Fibroblast of skin of right biceps (primary cell): ENCODE measurements at places on chromosomes 11 and 22.

DNA sequence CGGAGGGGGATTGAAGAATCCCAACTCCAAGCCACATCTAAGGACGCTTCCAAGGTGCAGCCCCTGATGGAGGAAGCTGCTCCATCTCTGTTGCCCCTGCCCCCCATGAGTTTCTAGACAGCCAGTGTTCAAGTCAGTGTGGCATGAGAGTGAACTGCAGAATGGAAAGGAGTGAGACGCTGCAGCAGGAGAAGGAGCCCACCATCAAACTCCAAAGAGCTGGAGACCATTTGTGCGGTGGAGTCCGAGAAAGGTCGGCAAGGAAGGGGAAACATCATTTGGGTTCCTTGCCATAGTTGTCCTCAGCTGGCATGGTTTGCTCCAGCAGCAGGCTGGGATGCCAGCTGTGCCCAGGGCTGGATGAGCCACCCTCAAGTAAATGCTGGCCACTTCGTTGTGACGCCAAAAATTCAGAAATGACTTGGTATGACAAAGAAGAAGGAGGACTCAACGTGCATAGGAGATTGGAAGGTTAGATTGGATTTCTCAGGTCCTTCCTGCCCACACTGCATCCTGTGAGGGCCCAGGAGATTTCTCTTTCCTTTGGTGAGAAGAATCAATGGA is 16.4 kb downstream of the APOL2 start:
- DNase-seq = no peak

GRCh38 chr11:76380159-76380976 is 564 bp downstream of the THAP12 start:
- peak; percentile 12 for DNase-seq

DNA sequence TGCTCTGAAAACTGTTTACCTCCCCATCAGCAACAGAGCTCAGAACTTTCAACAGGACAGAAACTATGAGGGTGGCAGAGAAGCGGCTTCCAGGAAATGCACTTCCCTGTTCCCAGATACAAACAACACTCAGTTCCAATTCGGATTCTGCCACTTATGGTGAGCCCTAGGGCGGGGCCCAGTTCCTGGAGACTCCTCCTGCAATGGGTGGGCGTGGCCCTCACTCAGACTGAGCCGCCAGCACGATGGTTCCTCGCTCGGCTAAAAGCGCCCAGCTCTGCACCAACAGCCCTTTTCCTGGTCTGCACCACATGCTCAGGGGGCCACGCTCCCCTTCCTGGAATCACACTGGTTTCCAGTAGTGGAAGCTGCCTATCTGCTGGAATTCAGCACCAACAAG is 314.1 kb downstream of the CTTN start:
- no peak for DNase-seq

GRCh38 chr11:130549393-130549999 is 101.1 kb downstream of the ADAMTS15 start:
- no peak for DNase-seq

GRCh38 chr11:96055706-96056387 is 131.9 kb upstream of the MTMR2 start:
- peak; percentile 89 for DNase-seq

- no peak for DNase-seq
Measured at GRCh38 chr11:111691176-111691575, 75.0 kb downstream of the PPP2R1B start.

GRCh38 chr11:97888641-97889040 is 1132.1 kb upstream of the CNTN5 start:
- DNase-seq = no peak

DNA sequence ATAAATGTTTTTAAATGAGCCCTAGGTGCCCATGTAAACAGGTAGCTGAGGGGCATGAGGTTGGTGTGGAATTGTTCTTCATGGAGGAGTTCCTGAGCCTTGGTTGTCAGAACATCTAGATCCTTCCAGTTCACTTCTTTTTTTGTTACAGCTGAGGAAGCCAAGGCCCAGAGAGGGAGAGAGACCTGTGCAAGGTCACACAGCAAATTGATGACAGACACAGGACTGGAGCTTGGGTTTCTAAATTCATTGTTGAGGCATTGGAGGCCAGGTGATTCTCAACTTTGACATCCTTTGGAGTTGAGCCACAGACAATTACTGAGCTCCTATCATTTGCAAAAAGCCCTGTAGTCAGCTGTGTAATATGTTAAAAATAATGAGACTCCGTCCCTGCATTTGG is 73.1 kb upstream of the CRYBB3 start:
- no peak for DNase-seq

GRCh38 chr22:37234736-37235711 is 9.0 kb downstream of the RAC2 start:
- no peak for DNase-seq

DNA sequence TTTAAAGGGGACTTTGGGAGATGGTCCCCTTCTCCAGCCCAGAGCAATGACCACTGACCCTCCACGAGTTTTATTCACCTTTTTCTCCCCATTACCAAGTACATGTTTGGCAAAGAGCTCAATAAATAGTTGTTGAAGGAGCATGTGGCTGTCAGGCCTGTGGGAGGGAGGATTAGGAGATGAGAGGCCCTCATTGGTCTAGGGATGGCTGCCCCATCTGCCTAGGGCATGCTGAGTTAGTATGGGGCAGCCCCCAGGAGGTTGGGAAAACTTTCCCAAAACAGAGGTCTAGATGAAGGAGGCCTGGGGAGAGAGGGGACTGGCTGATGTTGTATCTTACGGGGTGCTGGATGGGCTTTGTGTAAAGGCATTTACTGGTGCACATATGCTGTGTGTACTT is 10.6 kb downstream of the MAFF start:
- no peak for DNase-seq

DNA sequence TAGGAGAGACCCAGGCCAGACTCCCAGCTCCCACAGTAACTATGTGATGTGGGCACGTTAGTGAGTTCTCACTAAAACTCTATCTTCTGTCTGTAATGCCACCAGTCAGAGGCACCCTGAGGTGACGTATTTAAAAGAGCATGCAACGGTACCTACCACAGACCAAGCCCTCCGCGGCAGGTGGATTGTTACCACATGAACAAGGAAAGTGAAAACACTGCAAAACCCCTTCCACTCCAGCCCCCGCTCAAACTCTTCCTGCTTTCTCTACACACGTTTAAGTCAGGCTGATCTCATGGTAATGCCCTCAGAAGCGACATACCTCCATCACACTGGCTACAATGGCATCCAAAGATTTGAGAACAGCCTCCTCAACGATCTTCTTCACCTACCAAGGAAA is 36.7 kb downstream of the SERPIND1 start:
- DNase-seq = no peak

DNA sequence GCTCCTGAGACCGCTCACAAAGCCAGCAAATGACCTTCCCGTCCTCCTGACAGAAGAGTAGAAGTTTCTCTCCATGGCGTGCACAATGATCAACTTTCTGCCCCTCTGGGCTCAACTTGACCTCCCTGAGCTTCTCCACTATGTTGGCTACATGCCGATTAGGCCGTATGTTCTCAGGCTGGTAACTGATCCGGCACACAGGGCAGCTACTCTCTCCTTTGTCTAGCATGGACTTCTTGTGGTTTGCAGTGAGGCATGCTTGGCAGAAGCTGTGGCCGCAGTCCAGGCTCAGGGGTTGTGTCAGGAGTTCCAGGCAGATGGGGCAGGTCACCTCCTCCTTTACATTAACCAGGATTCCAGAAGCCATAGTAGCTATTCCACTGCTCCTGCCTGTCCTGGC is 5.1 kb downstream of the TRIM5 start:
- no peak for DNase-seq
